ENCODE measurements at places on chromosomes 16 and 17. TPM values are rescaled to one million over a fixed set of nuclear protein-coding genes. Genes with fewer than 3 reads are reported as not detected.

The HASPIN gene
- total RNA-seq: 0.64 TPM

The MYCBPAP gene
- total RNA-seq: 0.13 TPM

The ABCA6 gene
- total RNA-seq: 0.38 TPM

The CPHXL2 gene
- total RNA-seq: not detected

The FSCN2 gene
- 1.3 TPM for total RNA-seq

The ASIC2 gene
- total RNA-seq: not detected

GRCh38 chr16:49630783-49631182 lies 225.1 kb downstream of the ZNF423 start:
- no peak for DNase-seq

- no peak for DNase-seq
Observed at GRCh38 chr17:67272312-67273047, 27.5 kb upstream of the HELZ start.

GRCh38 chr16:17448640-17449638 lies 21.8 kb downstream of the XYLT1 start:
- no peak for DNase-seq

GRCh38 chr16:4203748-4204147 lies 38.1 kb downstream of the SRL start:
- DNase-seq: no peak

GRCh38 chr16:19522397-19522732 lies 467 bp upstream of the GDE1 start:
- DNase-seq: no peak

- DNase-seq: no peak
Observed at GRCh38 chr16:30394592-30395154, 547 bp upstream of the ZNF48 start.

All from bronchial epithelial cell (primary cell).